ENCODE measurements at places on chromosomes 11 and 22.

GRCh38 chr11:68251765-68252164 lies 20.0 kb downstream of the C11orf24 start:
- DNase-seq: no peak

DNA sequence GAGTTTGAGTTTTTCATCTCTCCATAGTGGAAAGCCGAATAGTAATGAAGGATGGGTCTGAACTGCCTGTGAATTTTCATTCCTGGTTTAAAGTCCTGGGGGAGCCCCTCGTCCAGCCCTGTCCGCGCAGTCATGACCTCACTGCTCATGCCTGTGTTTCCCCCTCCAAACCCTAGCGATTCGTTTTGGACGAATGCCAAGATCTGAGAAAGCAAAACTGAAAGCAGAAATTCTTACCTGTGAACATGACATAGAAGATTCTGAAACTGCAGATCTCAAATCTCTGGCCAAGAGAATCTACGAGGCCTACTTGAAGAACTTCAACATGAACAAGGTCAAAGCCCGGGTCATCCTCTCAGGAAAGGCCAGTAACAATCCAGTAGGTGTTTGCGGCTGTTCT lies 30.5 kb downstream of the CDPF1 start:
- DNase-seq: no peak

GRCh38 chr22:49779853-49780697 lies 47.6 kb downstream of the BRD1 start:
- DNase-seq: no peak

DNA sequence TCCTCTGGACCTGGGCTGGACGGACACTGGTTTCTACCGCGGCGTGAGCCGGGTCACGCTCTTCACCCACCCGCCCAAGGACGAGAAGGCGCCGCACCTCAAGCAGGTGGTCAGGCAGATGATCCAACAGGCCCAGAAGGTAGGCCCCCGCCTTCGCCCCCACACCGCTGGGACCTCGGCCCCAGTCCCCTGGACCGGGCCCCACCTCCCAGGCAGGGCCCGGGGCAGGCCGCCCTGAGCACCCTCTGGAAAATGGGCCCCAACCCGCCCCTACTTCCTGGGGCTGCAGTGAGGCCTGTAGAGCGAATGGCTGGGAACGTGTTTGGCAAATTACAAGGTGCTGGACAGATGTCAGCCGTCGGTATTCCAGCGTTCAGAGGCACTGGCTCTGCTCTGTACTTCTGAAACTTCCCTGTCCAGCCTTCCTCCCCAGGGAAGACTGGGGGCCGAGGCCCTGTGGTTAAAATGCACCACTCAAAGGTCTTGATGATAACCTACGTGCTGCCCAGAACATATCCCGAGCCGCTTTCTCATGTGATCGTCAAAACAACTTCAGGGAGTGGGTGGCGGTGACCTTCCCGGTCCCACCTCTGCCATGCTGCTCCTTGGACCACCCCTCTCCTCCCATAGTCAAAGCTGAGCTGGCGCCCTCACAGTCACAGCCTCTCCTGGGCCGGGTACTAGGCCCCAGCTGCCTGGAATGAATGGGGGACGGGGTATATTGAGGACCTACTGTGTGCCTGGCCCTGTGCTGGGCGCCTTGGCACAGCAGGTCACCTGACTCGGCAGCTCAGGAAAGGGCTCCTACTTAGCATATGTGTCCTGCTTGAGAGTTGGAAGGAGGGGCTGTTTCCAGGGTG lies 869 bp downstream of the FAM83F start:
- DNase-seq: no peak

- DNase-seq: no peak
These were observed 29.0 kb downstream of the SHANK3 start for GRCh38 chr22:50701428-50702154.

GRCh38 chr11:88281317-88281712 lies 56.2 kb downstream of the CTSC start:
- DNase-seq: no peak

DNA sequence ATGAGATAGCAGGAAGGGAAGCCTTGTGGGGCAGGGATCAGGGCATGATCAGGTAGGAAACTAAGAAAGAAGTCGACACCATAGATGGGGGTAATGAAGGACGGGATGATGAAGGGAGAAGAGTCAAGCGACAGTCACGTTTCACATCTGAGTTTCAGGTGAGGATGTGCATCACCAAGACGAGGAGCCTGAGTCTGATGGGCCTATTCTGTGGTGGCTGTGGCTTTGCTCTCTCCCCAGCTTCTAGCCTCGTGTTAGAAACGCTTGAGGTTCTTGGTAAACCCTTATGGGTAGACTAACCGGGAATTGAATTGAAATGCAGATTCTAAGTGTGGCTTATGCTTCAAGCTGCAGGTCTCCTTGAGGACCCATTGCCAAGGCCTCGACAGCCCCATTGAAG lies 45.6 kb upstream of the LMO1 start:
- no peak for DNase-seq

DNA sequence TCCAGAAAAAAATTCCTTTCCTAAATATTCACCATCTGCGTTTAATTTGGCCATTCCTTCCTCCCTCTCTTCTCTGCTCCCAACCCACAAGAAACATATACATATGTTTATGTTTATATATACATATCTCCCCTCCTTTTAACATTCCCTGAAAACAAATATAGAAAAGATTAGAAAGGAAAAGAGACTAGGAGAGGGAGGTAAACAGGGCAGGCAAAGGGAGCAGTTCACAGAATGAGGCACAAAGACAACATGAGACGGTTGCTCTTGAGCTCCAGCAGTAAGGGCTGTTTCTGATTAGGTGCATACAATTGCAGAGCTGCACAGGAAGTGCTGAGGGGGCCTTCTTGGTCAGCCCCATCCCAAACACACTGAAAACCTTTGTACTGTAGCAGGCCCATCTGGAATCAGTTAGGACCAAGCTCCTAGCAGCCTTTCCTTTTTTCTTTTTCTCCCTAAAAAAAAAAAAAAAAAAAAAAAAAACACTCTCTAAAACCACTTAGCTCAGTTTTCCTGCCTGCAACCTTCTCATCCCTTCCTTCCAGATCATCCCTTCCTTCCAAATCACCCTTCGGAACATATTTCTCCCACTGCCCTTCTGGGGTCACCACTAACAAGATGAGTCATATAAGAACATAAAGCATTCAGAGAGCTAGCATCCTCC lies 57.0 kb downstream of the RBFOX2 start:
- no peak for DNase-seq

DNA sequence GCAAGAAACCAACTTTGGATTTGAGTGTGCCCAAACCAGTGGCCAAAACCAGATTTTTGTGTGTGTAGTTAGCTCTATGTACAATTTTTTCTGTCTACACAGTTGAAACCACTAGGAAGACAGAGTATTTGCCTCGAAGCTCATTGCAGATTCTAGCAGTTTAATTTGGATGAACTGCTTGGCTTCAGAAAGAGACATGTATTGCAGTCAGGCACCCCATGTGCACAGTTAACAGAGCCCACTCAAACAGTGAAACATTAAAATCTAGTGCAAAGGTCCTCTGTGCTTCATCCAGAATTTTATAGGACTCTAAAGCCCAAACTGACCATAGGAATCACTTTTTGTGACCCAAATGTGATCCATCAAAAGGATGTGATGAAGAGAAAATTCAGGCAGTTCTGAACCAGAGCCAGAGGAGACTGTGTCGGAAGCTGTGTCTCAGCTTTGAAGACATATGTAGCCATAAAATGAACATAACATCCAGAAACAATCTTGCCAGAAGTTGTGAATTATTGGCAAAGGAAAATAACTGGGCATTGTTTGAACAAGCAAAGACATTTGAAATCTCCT lies 82.7 kb downstream of the PANX1 start:
- DNase-seq: no peak

- DNase-seq: no peak
These were observed 4.2 kb downstream of the VPS26B start for GRCh38 chr11:134228625-134229024.

DNA sequence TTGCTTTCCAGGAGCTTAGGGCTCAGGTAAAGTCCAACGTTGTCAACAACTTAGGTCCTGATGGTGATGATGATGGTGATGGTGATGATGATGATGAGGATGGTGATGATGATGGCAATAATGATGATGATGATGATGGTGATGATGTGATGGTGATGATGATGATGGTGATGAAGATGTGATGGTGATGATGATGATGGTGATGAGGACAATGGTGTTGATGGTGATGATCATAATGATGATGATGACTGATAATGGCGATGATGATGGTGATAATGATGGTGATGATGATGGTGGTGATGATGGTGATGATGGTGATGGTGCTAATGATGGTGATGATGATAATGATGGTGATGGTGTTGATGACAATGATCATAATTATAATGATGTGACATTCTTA lies 750.2 kb downstream of the TBC1D22A start:
- no peak for DNase-seq

GRCh38 chr22:29301716-29302401 lies 4.6 kb upstream of the GAS2L1 start:
- DNase-seq: no peak

DNA sequence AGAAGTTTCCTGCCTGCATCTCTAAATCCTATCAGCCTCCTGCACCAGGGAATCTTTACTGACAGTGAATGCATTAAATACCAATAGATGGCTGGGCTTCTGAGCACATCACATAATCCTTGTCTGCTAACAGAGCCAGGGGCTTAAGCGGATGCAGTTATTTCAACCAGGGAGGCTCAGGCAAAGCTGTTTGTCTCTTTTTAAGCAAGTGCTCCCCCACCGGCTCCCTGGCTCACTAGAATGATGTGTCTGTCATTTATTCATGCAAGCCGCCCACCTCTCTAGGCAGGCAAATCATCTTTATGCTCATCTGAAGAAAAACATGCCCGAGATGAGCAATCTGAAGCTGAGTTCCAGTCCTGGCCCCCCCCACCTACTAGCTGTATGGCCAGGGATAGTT lies 182.3 kb downstream of the TENM4 start:
- no peak for DNase-seq

DNA sequence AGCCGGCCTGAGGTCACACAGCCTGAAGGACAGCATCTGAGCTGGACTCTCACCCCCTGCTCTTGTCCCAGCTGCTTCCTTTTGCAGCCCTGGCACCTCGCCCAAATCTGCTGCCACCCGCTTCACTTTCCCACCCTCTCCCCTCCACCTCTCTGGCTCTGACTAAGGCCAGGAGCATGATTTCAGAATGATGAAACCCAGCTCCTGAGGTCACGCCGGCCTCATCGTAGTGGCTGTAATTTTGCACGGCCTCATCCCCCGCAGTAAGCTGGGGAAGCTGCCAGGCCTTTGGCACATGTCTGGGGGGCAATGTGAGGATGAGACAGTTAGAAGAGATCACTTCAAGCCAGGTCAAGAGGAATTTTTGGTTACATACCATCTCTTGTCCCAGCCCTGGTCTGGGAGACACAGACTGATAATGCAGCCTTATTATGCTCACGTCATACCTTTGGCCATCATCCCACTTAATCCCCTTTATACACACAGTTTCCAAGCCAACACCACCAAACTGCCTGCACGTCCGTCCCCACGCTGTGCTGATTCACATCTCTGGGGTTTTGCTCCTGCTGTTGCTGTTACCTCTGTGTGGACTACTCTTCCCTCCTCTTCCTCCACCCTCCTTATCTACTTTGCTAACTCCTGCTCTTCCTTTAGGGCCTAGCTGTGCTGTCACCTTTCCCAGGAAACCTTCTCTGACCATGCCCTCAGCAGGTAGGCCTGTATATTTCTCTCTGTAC lies 58.1 kb downstream of the CHRDL2 start:
- DNase-seq: no peak

- DNase-seq: no peak
These were observed 18.2 kb downstream of the SLC5A4 start for GRCh38 chr22:32236970-32237369.

DNA sequence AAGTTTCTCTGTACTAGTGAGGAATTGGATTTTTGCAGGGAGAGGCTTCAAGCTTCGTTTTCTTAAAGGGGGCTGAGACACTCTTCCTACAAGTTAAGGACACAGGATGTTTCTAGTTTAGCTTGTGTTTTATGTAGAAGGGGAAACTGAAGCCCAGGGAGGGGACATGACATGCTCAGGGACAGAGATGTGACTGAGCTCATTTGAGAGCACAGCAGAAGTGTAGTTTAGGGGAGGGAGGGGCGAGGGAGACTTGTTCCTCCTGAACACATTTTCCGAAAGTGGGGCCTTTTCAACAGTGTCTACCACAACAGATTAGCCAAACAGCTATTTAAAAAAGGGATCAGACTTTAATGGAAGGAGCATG lies 148.1 kb downstream of the FBXO7 start:
- DNase-seq: no peak

- DNase-seq: no peak
These were observed 381.8 kb downstream of the BUD13 start for GRCh38 chr11:116390963-116391362.

DNA sequence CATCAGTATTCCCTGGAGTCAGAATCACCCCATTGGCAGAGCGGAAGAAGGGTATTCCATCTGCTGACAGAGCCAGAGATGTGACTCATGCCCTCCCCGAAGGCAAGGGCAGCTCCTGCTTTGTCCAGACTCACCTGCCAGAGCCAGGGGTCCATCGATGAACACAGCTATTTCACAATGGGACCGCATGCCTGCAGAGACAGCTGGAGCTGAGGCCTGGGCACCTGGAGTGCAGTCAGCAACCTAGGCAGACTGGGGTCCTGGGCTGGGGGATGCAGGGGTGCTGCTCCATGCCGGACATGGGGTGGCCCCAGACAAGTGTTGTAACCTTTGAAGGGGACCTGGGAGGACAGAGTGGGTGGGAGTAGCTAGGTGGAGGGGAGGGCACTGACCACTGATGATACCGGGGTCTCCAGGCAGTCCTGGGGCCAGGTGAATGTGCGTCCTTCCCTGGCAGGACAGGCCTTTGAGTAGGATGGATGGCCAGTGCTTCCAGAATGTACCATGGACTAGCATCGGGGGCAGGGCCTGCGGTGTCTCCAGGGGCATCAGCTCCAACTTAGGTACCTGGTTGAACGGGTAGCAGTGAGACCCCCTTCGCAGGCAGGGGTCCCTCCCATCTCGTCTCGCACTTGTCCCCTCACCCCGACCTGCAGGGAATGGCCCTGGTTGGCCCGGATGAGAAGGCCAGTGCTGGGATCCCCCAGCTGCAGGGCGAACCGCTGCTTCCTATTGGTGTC lies 1.7 kb downstream of the TRPT1 start:
- DNase-seq: no peak

DNA sequence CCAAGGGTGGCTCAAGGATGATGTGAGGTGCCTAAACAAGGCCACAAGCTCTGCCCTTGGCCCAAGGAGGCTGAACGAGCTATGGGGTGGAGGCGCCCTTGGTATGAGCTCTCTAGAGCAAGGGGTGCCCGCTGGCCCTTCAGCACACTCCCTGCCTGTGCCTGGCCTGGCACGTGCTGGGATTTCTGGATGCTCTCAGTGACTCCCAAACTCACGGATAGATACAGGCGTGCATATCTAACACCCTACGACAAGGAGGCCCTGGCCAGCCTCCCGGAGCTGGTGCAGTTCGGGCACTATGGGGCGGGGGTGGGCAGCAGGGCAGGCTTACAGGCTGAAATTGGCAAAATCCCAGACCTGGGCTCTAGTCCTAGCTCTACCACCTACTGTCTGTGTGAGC lies 30.6 kb downstream of the SCUBE1 start:
- no peak for DNase-seq

- no peak for DNase-seq
These were observed 108.9 kb upstream of the DDI1 start for GRCh38 chr11:103927535-103927934.

Data from anterior cingulate cortex (tissue), 58 donors.